ENCODE measurements at places on chromosomes 3 and 15.

- no peak for DNase-seq
Observed at GRCh38 chr3:171982828-171983227, 56.5 kb upstream of the FNDC3B start.

DNA sequence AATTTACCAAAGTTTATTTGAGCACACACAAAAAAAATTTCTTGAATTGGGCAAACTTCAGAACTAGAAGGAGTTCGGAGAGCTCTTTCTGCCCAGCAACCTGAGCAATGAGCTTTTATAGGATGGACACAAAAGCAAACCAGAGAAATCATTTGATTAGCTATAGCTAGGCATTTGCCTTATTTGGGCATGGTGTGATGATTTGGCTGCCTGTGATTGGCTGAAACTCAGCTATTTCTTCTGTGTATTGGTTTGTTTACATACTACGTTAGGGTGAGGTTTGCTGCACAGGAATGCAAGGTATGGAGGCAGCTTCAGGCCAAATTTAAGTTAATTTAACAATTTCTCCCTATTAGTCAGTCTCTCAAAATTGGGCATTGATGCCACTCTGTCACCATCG, 65.1 kb downstream of the NEK11 start:
- no peak for DNase-seq

DNA sequence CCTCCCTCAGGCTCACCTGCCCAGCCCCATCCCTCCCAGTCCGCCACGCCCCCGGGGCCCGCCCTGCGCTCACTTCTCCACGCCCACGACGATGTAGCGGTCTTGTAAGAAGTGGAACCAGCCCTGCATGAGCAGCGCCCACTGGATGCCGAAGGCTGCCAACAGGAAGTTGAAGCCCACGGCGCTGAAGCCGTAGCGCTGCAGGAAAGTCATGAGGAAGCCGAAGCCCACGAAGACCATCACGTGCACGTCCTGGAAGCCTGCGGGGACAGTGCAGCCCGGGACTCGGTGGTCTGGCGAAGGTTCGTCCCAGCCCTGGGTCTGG, 9.7 kb downstream of the RHCG start:
- no peak for DNase-seq

DNA sequence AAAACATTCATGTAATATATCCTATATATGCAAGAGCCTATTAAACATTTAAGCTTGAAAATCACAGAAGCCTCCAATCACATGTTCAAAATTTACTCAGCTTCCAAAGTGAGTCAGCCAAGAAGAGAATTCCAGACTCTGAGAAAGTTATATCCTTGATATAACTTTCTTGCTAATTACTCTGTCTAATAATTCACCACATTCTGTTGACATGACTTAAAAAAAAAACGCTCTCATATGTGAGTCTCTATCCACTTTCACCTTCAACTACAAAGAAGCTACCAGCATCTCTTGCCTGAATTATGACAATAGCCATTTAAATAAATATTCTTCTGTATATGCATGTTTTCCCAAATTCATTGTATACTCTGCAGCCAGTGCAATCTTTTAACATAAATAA, 1116.3 kb upstream of the CADM2 start:
- no peak for DNase-seq

- no peak for DNase-seq
Observed at GRCh38 chr3:140160553-140160952, 225.6 kb downstream of the CLSTN2 start.

DNA sequence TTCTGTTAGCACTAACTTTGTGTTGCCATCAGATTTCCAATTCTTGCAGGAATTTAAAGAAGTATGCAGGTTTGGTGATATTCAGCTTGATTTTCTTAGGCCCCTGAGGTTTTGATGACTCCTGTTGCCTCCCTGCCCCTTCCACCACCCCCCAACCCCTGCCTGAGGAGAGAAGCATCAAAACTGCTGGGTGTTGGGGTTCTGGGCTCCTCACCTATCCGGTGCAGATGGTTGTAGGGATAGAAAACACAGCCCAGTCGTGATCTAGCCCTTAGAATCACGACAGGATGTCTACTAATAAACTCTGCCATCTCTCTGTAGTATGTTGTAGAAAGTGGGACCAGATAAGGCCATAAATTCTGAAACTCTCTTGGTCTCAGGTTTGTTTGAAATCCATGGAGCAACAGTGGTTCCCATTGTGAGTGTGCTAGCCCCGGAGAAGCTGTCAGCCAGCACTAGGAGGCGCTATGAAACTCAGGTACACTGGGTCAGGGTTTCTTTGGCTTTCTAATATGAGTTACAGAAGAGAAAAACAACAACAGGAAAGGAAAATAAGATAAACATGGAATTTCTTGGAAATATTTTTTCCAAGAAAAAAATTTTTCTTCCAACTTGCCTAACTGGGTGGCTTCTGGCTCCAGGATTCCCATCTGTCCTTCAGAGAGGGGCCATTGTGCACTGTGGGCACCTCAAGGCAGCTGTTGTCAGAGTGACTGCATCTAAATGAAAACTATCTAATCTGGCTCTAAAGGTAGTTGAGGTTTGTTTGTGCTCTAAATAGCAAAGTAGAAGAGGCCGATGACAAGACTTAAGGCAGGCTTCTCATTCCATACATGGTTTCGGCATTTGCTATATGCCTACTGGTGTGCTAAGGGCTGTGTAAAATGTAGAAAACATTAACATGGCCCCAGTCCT, 8.7 kb downstream of the SRP14 start:
- peak; percentile 54 for DNase-seq

DNA sequence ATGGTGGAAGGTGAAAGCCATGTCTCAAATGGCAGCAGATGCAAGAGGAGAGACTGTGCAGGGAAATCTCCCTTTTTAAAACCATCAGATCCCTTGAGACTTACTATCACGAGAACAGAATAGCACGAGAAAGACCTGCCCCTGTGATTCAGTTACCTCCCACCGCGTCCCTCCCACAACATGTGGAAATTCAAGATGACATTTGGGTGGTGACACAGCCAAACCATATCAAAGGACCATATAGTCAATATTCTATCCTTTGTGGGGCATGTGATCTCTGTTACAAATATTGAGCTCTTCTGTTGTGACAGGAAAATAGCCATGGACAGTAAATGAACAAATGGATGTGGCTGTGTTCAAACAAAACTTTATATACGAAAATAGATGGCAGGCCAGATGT, 77.2 kb upstream of the ACKR4 start:
- no peak for DNase-seq

- no peak for DNase-seq
Observed at GRCh38 chr3:126263539-126263938, 83.2 kb upstream of the ALDH1L1 start.

GRCh38 chr15:96356494-96357455, 26.3 kb downstream of the NR2F2 start:
- peak; percentile 87 for DNase-seq

- no peak for DNase-seq
Observed at GRCh38 chr3:140629357-140630137, 48.3 kb upstream of the TRIM42 start.

- DNase-seq, result peak; percentile 48
Observed at GRCh38 chr3:33420966-33421365, 19.2 kb downstream of the UBP1 start.

GRCh38 chr3:107990433-107990832, 100.4 kb downstream of the CD47 start:
- no peak for DNase-seq

DNA sequence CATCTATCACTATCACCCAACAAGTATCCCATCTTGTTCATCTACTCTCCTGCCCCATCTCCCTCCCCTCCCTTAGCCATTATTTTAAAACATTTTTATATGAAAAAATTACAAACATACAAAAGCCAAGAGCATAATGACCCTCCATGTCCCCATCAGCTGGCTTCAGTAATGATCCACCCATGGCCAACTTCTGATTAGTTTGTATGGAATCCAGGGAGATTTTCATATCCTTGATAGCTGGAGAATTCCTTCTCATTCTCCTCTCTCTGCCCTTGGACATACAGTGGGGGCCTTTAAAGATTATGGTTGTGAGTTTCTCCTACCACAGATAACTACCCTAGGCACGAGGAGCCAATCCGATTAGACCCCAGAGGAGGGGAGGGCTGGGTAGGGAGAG, 40.2 kb downstream of the IRAK2 start:
- DNase-seq, result no peak

DNA sequence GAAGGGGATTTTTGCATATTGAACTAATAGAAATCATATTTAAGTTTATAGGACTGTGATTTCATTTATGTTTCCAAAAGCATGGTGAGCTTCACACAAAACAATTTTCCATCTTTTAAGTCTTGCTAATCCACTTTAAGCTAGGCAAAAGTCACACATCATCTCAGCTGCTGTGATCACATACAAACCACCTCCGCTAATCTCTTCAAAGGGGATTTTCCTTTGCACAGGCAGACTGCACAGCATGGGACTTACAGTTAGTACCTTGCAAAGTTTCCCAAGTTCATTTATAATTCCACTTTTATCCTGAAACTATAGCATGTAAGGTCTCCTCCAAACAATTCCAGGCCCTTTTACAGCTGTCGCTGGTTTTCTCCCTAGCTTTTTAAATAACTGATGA, 225.1 kb upstream of the CNTN3 start:
- peak; percentile 58 for DNase-seq

DNA sequence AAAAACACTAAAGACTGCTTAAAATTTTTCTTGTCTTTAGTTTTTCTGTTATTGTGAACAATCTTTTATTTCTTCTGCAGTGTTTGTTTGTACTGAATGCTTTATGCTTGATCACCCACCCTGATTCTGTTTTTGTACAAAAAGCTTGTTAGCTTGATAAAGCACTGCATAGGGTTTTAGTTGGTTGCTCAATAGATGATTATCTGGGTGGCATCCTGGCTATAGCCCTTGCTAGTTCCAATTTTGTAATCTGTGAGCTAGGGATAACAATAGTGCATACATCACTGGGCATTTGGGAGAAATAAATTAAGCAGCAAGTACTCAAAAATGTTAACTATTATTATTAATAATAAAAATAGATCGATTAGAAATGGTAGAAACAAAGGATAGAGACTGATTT, 102.3 kb downstream of the ZPLD1 start:
- DNase-seq, result no peak

- no peak for DNase-seq
Observed at GRCh38 chr15:26628879-26629529, 143.9 kb downstream of the GABRB3 start.

DNA sequence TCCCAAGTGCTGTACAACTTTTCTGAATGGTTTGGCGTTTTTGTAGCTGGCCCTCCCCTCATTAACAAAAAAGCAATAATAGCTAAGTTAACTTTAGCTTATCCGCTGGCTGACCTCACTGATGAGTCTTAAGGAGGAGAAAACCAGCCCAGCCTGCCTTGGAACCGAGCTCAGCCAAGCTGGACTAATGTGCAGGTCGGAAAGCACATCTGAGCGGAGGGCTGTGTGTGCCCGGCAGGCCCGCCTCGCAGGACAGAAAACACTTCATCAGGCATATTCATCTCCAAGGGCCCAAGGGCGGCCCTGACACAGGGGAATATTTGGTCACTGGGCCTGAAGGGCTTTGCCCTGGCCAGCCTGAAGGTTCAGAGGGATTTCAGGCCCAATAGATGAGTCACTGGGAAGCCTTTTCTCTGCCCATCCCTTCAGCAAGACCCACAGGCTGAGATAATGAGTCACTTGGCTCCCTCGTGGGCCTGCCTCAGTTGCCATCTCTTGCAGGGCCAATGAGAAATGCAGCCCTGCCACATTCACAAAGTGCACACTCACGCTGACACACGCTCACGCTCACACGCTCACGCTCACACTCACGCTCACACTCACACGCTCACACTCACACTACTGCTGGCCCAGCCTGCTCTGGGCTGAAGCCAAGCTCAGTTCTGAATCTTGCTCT, 75.1 kb downstream of the SLC12A8 start:
- DNase-seq, result no peak

- peak; percentile 16 for DNase-seq
Observed at GRCh38 chr3:134038716-134039115, 9.0 kb upstream of the SLCO2A1 start.

DNA sequence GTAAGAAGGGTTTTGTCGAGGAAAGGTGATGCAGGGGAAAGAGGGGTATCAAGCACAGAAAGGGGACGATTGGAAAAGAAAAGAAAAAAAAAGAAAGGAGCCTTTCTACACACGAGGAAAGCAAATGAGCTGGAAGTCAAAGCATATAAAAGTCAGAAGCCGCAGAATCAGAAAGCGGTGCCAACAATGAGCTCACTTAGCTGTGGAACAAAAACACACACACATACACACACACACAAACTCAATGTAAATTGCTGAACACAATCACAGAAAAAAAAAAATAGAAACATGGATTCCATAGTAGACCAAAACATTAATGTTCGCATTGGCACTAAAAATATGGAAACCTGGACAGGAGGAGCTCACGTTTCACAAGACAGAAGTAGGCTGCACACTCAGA, 63.4 kb upstream of the FEZF2 start:
- DNase-seq, result no peak

- no peak for DNase-seq
Observed at GRCh38 chr3:14234251-14235002, 55.8 kb downstream of the LSM3 start.

- no peak for DNase-seq
Observed at GRCh38 chr15:31556494-31557150, 230.0 kb downstream of the KLF13 start.

DNA sequence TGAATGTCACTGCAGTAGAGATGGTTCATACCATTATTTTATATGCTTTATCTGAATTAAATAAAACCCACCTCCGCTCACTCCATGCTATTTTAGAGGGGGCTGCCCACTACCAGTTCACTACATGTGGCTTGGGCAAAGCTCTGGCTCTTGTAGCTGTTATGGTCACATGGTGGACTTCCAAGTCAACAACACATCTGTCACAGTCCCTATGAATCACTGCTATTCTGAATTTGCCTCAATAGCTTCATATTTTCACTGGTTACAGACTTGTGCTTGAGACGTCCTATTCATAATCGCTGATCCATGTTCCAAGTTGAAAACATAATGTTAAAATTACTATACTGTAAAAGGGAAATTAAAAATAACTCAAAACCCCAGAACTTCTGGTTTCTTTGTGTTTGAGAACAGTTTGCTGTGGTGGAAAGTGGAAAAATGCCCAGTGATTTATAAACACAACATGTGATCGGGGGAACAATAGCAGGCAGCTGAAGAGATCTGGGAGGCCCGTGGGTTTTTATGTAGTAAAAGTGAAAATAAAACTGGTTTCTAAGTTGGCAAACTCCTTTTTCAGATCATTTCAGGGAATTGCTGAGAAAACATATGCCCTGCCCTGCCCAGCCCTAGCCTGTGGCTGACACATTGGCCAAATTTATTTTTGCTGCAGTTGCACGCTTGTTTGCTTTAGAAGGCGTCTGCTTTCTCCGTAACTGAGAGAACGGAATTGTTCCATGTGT, 128.8 kb upstream of the PRR23C start:
- DNase-seq, result no peak

All from D341Med (cell line).